Kidney glomerular epithelial cell (primary cell): ENCODE measurements at places on chromosomes 11 and 22.

GRCh38 chr11:27642954-27643353, 57.3 kb downstream of the BDNF start:
- DNase-seq, result no peak

DNA sequence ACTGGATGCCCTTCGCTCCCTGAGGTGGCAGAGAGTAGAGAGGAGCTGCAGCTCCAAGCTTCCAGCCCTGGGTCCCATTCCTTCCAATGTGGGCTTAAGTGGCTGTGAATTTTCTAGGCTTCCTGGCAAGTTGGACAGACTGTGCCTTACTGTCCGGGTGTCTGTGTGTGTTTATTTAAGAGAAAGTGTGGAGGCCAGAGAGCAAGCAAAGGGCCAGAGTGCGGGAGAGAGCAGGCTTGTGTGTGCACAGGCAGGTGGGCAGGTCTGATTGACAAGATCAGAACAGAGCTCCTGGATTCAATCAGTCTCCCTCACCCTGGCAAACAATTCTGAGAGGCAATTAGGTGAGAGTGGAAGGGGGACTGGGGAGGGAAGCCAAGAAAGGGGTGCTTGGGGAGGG, 347.0 kb downstream of the CADM1 start:
- no peak for DNase-seq

GRCh38 chr22:45481661-45482060, 21.0 kb upstream of the FBLN1 start:
- DNase-seq, result no peak

DNA sequence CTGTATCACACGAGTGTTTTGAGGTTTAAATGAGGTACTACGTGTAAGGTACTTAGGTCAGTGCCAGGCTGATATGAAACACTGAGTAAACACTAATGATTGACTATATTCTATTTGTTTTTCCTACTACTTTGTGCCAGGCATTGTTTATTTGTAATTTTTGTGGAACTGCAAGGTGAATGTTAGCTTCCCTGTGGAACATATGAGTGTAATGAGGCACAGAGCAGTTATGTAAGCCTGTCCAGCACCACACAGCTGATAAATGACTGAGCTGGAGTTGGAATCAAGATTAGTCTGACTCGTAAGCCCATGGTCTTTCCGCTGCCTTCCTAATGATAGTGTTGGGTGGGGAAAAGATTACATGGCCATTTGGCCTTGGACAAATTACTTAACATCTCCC, 5.9 kb downstream of the SLC37A2 start:
- DNase-seq, result no peak

DNA sequence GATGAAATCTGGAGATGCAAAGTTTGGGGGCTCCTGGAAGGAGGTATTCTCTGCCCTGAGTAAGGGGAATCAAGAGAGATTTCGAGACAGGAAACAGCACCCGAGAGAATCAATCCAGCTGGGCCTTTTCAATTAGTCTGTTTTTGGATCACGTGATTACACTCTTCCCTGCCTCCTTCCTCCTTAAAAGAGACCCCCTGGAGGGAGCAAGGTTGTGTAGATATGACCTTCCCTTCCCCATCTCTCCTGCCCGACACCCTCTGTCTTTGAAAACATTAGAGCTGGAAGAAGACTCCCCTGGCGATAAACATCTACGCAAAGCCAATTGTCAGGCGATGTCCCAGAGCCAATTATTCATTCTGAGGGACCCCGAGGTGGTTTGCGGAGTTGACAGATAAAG, 407.9 kb downstream of the MIAT start:
- no peak for DNase-seq

DNA sequence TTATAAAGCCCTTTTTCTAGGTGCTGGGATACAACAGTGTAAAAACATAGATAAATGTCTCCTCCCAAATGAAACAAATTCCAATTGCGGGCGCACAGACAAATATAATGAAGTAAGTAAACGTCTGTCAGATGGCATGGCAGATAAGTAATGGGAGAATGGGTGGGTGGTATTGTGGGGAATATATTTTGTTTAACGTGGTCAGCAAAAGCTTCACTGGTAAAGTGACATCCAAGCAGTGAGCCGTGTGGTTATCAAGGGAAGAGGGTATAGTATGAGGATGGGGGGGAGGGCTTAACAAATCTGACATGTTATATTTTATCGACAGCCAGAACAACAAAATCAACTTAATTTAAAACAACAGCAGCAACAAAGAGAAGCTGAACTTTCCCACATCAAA, 1.2 kb downstream of the SVIP start:
- DNase-seq, result no peak

GRCh38 chr11:94795476-94796189, 27.5 kb downstream of the AMOTL1 start:
- no peak for DNase-seq

- DNase-seq, result no peak
Measured at GRCh38 chr11:73510877-73511276, 87.0 kb downstream of the FAM168A start.

- DNase-seq, result peak; percentile 32
Measured at GRCh38 chr11:69636512-69637197, 4.3 kb upstream of the CCND1 start.

DNA sequence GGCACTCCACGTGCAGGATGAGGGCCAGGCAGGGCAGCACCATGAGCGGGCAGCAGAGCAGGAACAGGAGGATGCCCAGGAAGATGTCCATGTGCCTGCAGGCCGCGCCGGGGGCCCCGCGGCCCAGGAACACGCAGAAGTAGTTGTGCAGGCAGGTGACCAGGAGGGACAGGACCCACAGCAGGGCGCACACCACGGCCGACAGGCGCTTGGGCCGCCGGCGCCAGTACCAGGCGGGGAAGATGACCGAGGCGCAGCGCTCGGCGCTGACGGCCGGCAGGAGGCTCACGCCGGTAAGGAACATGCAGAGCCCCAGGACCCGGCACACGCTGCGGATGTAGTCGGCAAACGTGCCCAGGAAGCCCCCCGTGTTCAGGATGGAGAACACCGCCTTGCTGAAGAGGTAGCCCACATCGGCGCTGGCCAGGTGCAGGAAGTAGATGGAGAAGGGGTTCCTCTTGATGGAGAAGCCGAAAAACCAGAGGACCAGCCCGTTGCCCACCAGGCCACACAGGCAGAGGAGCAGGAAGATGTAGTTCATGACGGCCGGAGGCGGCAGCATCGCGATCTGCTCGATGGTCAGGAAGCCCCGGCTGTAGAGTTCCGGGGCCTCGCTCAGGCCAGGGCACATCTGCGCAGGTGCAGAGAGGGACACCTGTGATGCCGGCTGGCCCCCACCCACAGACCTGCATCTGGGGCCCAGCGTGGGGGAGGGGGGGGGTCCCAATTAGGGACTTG, 7.2 kb downstream of the MRGPRF start:
- no peak for DNase-seq

DNA sequence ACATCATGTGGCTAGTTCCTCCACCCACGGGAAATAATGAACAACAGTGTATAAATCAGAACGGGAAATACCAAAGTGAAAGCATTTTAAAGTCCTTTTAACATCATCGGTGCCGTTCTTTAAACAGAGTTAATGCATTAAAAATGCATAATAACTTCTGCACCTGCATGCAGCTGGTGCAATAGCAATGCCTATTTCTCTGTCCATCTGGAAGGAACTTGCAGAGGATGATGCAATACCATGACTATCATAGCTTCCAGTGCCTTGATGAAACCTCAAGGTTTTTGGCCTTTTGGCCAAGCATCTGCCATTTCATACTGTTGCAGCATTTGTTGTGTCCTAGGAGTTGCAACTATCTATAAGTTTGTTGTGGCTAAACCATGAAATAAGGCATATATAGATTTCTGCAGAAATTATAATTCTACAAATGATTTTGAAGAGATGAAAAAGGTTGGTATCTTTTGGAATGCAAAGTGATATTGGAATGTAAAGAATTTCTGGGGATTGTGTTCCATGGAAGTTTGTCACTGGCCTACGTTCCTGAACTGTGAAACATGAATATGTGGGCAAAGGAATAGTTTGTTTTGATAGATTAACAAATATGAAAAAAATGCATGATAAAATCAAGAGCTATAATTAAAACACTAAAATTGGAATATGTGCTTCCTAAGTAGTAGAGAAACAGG, 9.8 kb upstream of the EIF3F start:
- peak; percentile 71 for DNase-seq

DNA sequence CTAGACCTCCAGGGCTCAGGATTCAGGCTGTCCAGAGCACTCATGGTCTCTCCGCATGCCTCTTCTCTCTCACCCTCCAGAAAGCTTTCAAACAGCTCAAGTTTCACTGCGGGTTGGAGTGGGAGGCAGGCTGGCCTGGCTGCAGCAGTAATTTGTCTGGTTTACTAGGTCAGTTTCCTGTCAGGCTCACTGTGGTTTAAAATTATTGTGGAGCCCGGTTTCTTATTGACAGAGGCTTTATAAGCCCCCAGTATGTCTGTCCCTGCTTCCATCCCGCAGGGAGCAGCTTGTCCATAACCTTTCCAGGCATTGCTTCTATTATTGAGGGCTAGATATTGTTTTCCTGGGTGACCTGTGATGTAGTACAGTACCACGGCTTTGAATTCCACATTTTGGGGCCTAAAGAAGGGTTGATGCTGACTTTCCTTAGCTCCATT, 235.3 kb upstream of the SORL1-AS1 start:
- peak; percentile 26 for DNase-seq

DNA sequence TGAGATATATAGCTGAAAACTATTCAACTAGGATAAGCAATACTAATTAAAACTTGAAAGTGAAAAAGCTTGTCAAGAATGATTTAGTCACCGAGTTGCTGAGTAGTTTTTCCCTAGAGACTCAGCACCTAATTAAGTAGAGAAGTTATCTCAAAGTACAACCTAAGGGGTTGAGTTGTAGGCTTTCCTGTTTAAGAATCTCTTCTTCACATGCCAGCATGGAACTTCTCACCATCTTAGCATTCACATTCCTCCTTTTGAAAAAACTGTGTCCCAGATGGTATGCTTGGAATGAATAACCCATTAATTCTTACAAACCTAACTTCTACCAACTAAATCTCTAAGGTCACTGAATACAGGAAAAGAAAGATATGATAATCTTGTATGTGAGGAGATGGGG, 303.3 kb upstream of the ZC3H12C start:
- DNase-seq, result no peak

DNA sequence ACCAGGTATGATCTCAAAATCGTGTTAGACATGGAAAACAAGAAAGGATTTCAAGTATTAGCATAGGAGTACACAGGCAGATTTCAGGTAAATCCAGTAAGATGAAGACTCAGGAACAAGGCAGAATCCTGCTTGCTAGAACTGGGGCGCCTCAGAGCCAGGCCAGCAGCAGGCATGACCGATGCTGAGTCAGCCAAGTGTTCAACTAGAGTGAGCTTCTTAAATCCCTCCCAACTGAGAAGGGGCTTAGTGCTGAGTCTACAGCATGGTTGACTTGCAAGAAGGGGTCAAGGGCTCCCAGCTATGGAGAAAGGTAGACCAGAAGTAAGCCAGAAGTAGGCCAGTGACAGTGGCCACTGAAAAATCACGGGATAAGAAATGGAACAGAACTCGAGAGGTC, 12.4 kb downstream of the GRAP2 start:
- DNase-seq, result no peak

DNA sequence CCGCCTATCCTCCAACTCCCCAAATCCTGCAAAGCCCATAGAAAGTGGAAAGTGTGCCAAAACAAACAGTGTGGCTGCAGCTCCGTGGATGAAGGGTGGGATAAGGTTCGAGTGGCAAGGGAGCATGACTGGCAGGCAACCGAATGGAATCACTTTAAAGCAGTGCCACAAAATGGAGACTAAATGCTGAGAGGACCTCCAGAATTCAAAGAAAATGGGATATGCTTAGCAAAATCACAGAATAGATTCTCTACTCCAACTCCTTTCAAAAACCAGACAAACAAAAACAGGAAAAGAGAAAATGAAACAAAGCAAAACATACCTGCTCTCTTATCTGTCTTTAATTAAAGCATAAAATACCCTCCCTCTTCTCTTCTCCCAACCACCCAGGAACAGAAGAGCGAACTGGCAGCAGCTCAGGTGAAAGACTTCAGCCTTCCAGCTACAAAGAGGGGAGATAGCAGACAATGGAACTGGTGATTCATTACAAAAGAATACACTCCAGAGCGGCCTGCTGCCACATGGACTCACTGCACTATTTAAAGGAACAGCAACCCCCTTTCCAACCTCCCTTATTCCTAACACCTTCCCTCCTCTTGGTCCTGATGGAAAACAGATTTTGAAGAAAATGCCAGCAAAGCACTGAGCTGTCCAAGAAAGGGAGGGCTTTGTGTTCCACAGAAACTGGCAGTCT, 118.5 kb downstream of the APOL5 start:
- DNase-seq, result peak; percentile 90

DNA sequence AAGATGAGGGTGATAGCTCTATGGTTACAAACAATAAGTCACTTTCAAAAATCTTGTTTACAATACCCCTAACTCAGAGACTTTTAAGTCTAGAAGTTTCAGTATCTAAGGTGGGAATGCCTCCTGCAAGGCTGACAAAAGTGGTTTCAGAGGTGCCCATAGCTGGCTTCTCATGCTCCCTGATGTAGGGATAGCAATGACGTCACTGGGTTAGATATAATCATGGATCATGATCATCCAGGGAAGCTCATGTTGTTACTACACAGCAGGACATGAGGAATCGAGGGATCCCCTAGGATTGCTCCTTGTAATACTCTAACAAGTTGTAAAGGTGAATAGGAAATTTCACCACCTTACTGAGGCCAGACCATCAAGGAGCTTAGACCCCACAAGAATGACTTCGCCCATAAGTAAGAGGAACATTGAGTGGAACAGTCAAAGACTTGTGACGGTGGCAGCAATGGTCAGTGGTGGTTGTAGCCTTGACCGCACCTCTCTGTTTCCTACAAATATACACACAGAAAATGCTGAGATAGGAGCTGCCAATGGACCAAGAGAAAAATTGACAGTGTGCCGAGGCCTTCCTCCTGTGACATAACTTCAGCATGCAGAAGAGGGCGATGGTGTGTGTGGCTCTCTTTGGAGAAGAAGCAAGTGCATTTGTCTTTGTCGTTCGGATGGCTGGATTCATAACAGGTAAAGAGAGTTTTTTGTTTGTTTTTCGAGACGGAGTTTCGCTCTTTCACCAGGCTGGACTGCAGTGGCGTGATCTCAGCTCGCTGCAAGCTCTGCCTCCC, 15.6 kb downstream of the APOL4 start:
- no peak for DNase-seq

- peak; percentile 75 for DNase-seq
Measured at GRCh38 chr11:93000511-93001476, 31.3 kb downstream of the MTNR1B start.

DNA sequence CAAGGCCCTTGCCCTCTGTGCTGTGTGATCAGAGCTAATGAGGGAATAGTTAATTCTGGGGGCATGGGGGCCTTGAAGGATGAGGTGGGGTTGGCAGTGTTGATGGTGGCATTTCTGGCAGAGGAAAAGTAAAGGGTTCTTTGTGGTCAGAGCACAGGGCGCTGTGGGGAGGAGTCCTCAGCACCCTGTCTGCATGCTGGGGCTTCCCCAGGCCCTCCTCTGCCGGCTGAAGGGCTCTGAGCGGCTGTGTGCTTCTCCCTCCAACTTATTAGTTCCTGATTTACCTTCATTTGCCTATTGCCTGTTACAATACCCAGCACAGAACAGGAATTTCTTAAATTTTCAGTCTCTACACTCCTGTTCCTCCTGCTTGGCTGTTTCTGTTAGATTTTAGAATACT, 122.8 kb downstream of the HIPK3 start:
- DNase-seq, result no peak
